ENCODE measurements at places on chromosomes 5 and 9.

GRCh38 chr5:169146158-169146557 is 154.8 kb downstream of the SLIT3 start:
- no peak for DNase-seq

DNA sequence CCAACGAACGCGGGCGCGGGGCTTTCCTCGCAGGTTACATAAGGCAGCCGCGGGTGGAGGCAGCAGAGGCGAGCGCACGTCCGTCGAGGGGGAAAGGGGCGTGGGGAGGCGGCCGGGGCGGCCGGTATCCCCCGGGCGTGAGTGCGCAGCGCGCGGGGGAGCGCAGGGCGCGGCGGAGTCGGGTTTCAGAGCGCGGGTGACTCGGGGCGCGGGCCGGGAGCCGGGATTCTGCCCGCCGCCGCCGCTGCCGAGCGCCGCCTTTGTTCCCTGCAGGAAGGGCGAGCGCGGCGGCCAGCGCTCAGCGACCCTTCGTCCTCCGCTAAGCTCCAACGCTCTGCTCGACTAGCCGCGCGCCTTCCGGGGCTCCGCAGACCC is at the start of gene COL15A1:
Gene COL15A1 (plus strand): TSS at position 226 of the 375 bp plus-strand sequence. CDS start 155 bp downstream, outside the sequence.
- no peak for DNase-seq

DNA sequence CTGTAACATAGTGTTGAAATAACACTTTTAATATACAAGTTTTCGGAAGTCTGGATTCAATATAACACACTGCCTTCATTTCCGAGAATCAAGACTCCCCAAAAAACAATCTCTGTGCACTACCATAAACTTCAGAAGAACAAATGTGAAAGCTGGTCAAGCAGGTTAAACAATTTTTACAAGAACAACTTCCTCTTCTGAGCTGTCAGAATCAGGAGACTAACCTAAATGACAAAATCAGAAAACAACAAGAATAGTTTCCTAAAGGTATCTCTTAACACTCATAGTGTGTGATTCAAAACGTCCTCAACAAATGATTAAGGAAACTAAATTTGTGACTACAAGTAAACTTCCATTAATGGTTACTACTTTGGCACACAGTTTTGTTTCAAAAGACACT is 11.6 kb downstream of the C9orf72 start:
- peak; percentile 54 for DNase-seq

DNA sequence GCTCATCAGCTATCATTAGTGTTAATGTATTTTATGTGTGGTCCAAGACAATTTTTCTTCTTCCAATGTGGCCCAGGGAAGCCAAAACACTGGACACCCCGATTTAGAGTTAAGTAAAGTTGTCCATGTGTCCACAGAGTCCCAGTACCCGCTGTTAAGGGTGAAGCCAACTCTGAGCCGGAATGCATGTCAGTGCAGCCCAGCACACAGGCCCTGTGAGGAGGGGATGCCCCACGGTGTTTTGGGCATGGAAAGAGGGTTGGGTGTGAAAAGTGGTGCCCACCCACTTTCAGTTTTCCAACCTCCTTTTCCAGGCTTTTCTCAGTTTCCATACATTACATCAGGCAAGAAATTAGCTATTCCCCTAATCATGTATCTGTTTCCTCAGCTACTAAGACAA is 24.4 kb downstream of the SHC3 start:
- no peak for DNase-seq

- DNase-seq: no peak
Measured at GRCh38 chr5:53067641-53068040, 41.9 kb downstream of the MOCS2 start.

DNA sequence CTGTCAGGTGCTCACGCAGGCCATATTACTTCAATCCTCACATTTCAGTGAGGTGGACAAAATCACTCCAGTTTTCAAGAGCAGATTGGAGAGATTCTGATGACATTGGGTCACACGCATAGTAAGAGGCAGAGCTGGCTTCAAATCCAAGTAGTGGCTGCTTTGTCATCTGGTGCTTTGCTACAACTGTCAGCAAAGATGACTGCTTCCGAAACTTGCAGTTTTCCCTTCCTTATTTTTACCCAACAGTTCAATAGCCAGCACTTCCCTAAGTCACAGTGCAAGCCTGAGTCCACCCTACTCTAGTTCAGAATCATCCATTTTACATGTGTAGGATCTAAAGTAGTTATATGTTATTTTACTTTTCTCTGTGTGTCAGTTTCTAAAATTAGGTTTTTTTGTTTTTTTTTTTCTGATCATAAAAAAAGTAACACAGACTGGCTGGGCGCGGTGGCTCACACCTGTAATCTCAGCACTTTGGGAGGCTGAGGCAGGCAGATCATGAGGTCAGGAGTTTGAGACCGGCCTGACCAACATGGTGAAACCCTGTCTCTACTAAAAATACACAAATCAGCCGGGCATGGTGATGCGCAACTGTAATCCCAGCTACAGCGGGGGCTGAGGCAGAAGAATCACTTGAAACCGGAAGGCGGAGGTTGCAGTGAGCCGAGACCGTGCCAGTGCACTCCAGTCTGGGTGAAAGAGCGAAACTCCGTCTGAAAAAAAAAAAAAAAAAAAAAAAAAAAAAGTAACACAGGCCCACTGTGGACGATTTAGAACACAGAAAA is 49.6 kb downstream of the ANKDD1B start:
- DNase-seq: no peak

- no peak for DNase-seq
Measured at GRCh38 chr5:56658972-56659371, 156.4 kb upstream of the MAP3K1 start.

DNA sequence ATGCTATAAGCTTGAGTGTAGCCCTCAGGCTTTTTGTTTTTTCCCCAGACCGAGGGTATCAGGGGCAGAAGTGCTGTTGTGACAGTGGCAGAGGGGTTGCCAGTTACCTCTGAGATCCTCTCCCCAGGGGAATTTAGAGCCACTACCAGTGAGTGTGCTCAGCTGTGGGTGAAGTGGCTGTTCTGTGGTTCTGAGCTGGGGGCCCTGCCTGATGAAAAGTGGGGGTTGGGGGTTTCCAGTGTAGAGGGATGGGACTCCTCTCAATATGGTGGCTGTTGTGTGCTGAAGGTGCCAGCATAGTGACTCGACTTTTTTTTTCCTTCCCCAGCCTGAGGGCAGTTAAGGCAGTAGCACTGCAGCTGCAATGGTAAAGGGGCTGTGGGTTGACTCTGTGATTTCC is 506.7 kb downstream of the TMEM232 start:
- DNase-seq: no peak

- no peak for DNase-seq
Measured at GRCh38 chr9:19967216-19967887, 178.5 kb upstream of the SLC24A2 start.

GRCh38 chr5:150987746-150988145 is 32.6 kb upstream of the GPX3 start:
- DNase-seq: peak; percentile 50

DNA sequence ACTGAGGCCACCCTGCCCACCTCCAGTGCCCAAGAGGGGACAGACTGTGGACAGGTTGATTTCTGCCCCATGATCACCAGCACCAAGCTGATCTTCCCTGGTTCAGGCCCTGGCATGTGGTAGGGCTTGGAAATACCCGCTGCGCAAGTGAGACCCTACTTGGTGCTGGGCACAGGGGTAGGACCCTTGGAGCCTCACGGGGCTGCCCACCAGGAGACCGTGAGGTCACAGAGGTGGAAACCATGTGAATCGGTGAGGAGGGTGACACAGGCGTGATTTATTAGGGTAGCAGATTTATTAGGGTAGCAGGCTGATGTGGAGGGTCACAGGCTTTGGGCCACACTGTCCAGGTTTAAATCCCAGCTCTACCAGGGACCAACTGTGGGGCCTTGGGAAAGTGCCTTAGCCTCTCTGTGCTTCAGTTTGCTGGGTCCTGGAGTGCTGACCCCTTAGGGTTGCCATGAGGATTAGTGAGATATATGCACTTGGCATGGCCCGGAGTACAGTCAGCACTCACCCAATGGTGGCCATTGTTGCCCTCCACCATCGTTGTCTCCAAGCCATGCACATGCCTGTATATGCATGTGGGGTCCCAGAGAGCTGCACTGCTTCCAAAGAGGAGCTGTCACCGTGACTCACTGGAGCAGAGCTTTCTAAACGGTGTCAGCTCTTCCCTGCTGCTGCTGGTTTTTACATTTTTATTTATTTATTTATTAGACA is 20.9 kb upstream of the DUSP1 start:
- no peak for DNase-seq

- DNase-seq: no peak
Measured at GRCh38 chr9:94949370-94949769, 222.9 kb downstream of the AOPEP start.

DNA sequence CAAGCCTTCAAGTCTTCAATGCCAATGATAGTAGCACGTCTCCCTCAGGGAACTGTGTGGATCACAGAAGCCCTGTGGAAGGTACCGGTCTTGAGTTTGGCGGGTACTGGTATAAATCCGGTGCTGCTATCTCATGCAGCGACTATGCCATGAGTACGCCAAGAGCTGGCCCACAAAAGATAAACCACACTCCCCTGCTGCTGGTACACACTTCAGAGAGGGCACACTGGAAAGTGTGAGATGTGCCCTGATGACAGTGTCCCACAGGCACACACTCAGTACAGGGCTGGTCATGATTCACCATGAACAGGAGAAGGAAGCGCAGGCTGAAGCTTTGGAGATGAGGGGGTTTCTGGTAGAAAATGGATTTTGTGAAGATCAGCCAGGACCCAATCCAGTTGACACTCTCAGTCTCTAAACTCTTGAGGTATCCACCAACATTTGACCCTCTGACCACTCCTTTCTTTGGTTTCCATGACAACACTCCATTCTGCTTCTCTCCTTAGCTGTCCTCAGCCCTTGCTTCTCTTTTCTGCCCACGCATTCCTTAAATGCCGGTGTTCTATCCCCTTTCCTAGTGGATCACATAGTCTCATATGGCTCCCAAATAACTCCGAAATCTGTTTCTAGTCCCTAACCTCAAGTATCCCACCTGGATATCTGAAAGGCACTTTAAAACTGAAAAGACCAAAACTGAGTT is 5.1 kb downstream of the AMACR start:
- DNase-seq: no peak

GRCh38 chr5:54531546-54531945 is 14.0 kb downstream of the SNX18 start:
- DNase-seq: no peak

GRCh38 chr5:139524940-139525585 is 36.1 kb upstream of the UBE2D2 start:
- no peak for DNase-seq

DNA sequence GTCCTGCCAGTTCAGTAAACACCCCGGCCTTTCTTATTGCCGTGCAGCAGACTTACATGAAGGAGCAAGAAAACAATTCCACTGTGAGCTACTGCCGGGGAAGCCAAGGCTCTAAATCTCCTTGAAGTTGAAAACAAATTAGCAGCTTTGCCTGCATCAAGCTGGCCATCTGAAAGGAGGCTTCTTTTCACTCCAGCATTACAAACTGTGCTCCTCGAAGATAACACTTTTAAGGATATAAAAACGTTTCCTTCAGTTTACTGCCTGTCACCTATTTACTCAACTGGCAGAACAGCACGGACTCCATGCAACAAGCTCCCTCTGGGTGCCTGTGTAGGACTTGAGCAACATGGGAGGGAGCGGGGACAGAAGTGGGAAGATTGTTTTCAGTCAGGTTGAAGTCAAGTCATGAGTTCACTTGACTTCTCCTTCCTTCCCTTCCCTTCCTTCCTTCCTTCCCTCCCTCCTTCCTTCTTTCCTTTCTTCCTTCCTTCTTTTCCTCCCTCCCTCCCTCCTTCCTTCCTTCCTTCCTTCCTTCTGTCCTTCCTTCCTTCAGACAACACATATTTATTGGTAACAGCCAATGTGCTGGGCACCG is 67.4 kb downstream of the ZNF608 start:
- no peak for DNase-seq

DNA sequence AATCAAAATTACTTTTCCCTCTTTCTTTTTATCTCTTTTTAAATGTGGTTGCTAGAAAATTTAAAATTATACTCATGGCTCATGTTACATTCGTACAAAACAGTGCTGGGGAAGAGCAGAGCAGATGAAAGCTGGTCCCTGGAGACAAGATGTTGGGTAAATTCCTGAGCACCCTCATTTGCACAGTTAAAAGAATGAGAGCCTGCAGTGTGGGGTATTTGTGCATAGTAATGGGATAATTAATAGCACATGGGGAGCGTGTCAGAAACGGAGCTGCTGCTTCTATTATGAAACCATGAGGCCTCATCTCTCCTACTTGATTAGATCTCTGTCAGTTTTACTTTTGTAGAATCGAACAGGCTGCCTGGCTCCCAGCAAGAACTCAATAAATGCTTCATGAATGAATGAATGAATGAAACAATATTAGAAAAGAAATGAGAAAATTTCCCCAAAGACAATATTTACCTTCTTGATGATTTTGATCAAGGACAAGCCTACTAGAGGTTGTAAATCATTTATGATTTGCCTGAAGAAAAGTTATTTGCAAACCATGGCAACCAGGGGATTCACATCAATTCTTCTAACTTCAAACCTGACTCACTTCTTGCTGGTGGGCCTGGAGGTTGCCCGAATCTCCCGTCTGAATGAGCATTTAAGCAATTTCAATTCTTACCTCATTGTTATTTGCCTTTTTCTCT is 177.2 kb upstream of the TUT7 start:
- DNase-seq: no peak

GRCh38 chr5:15615859-15616258 is 115.9 kb downstream of the FBXL7 start:
- no peak for DNase-seq

- DNase-seq: peak; percentile 3
Measured at GRCh38 chr9:14846871-14847311, 63.3 kb downstream of the FREM1 start.

DNA sequence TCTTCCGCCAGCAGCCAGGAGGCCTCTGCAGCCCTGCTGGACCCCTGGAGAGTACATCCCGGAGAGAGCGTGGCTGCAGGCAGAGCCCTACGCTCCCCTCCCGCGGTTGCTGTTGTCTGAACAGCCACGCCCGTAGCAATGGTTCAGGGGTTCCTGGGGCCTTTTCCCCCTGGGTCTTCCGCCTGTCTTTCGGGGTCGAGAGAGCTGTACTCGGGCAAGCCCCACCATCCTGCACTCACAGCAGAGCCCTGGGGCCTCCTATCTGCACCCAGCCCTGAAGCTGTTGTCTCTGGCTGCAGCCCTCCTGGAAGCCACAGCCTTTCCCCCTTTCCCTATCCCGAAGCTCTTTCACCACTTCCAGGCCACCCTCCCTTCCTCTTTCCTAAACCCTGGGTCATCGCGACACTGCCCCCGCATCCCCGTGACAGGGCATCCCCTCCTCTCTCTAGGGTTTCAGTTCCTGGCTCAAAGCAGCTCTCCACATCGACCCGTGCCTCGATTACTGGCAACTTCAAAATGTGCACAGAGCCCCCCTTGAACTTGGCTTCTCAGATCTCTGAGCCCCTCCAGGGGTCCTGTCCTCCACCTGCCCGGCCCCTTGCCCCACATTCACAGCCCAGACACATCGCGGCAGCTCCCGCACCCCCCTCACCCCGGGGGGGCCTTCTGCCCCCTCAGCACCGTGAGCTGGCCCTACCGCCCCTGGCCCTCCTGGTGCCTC is 43.9 kb upstream of the CEP72 start:
- no peak for DNase-seq
